ENCODE measurements at places on chromosomes 1 and 21. TPM values are rescaled to one million over a fixed set of nuclear protein-coding genes. Genes with fewer than 3 reads are reported as not detected.

DNA sequence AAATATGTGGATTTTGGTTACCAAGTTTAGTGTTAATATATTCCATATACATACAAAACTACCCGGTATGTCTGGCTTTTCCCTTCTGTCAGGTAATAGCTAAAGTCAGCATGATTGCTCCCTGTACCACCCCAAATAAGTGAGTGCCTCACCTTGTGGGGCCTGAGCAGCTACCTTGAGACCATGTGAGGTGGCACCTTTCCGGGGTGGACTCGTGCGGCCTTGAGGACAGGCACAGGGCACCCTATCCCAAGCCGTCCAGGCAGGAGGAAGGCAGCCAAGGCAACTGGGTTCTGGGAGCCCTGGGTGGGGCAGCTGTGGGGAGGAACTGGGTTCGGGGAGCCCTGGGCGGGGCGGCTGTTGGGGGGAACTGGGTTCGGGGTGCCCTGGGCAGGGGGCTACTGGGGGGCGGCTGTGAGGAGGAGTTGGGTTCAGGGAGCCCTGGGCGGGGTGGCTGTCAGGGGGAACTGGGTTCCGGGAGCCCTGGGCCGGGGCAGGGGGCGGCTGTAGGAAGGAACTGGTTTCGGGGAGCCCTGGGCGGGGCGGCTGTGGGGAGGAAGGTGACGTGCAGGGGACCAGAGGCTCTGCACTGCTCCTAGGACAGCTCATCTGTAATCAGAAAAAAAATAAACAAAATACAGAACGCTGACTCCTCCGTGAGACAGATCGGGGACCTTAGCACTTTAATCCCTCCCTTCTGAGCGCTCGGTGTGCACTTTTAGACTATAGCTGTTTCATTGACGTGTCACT is 63.3 kb downstream of the POFUT2 start:
- no peak for DNase-seq

The AIRE gene
- total RNA-seq, result not detected

DNA sequence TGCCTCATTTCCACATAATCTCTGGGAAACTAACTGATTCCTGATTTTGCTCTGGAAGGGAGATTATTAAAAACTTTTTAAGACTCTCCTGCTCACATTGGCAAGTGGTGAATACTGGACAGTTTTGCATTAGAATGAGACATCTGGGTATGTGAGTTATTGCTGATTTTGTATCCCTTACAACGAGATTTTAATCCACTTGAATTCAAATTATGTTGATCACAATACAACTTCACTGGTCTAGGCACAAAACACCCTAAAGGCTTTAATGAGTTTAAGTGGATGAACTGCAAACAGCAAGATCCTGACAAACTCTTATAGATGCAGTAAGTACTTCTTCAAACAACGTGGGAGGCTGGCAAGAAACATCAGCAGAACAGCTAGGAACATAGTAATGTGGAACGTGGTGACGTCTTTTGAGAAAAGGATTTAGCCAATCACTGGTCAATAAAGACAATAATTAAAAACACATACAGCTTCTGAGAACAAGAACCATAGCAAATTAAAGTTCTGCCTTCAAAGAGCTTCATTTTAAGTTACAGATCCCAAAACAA is 10.2 kb upstream of the LYPLAL1 start:
- DNase-seq, result no peak

DNA sequence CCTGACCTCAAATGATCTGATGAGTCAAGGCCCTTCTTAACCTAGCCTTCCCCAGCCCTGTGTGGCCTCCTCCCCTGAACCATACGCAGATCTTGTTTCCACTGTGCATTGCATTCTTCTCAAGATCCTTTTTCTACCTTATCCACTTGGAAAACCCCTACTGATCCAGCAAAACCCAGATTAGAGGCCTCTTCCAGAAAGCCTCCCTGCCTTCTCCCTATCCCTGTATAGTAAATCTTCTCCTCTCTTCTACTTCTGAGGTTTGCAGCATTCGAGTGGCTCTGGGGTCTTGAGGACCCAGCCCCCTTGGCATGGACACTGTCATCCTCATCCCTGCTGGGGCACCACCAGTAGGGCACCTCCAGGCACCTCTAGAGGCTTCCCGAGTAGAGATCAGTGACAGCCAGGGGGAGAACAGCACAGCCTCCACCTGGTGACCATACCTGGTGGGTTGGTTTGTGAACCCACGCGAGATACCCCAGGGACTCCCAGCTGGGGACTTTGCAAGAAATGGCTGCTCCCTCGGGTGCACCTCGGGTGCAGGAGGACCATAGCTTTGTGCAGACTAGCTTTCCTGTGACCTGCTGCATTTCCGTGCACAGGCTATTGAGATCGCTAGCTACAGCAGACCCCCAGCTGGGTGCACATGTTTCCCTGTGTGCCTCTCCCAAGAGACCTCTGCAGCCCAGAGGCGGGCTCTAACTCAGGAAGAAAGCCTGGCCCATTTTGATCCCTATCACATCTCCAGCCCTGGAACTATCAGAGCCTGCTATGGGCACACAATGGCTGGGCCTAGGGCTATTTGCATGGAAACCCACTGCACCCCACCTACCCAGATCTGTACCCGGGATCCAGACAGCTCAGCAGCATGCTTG is 34.2 kb downstream of the MATN1 start:
- no peak for DNase-seq

- no peak for DNase-seq
These were observed 27.9 kb downstream of the SSBP3 start for GRCh38 chr1:54378157-54378873.

The LYPD8 gene
- 2.0 TPM for total RNA-seq

DNA sequence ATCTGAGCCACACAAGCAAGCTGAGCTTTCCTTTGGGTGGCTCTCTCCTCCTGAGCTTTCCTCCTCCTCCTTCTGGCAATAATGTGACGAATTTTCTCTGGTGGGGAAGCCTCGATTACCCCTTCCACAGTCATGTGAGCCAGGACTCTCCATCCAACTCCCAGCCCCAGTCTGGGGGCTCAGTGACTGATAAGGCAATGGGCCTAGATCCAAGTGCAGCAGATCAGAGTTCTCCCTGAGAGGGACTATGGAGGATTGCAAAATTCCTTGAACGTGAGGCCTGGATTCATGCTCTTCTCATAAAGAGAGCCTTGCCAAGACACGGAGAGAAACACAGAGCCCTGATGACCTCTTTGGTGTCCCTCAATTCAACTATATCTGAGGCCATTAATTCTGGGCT is 31.3 kb upstream of the TRIM67 start:
- no peak for DNase-seq

DNA sequence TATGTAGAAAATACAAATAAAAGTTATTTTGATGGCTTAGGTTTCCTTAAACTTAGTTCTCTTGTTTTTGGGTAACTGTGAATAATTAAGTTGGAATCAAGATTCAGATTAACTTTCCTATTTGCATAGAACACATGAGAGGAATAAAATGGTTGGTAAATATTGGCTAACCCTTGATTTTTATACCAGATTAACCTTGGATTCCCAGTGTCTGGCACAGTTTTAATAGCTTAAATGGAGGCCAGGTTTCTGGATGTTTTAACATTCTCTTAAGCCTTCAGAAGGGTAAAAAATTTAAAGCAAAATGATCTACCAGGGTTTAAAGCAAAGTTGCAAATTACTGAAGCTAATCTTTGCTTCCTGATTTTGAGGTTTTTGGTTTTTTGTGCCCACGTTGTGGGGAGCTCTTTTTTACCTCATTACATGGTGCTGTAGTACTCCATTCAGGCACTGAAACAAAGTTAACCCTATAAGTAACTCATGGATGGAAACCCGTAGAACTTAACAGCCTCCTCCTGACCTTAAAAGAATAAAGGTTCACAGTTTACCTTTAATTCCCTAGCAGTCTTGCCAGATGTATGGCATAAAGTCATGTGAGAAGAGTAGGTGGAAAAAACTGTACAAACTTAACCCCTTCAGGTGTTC is 8.4 kb upstream of the SPATA1 start:
- no peak for DNase-seq

DNA sequence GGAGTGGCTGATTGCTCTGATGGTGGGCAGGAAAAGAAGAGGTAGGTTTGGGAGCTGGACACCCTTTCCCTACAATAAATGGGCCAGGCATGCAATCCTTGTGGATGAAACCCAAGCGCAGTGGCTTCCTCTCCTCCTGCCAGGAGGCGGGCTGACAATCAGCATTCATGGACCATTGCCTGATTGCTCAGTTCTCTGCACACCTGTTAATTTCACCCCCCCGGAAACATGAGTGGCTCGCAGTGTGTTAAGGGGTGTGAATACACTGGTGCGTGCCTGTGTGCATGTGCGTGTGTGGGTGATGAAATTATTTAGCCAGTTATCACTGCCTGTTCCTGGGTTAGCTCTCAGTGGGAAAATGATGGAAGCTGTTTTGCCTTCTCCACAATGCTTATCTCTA is 310.7 kb downstream of the PCP4 start:
- no peak for DNase-seq

The TMEM125 gene
- total RNA-seq, result not detected

Data from HT1080 (cell line).